ENCODE measurements at places on chromosomes 7 and 10.

GRCh38 chr7:123682690-123683089, 27.0 kb downstream of the LMOD2 start:
- no peak for DNase-seq

GRCh38 chr10:101258179-101258885, 29.1 kb upstream of the LBX1 start:
- DNase-seq = no peak

- DNase-seq = no peak
Measured at GRCh38 chr10:122290334-122290733, 19.2 kb downstream of the BTBD16 start.

GRCh38 chr10:68406815-68407548, at the start of gene RUFY2:
Gene RUFY2, minus strand, starts transcription at chr10:68407277. Its CDS starts 88 bp downstream, at chr10:68407189.
- peak; percentile 61 for DNase-seq

GRCh38 chr7:54249686-54250085, 292.5 kb upstream of the VSTM2A start:
- DNase-seq = no peak

- DNase-seq = peak; percentile 9
Measured at GRCh38 chr7:158394936-158395335, 192.7 kb downstream of the PTPRN2 start.

DNA sequence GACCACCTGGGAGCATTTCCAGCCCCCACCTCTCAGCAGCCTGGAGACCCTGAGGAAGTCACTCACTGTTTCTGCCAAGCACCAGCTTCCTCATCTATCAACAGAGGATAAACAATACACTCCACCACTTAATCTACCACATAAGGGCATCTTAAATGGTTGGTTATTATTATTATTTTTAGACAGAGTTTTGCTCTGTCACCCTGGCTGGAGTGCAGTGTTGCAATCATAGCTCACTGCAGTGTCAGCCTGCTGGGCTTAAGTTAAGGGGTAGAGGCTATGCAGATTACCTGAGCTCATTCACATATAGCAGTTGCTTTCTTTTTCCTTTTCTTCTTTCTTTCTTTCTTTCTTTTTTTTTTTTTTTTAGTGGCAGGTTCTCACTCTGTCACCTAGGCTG, 59.5 kb upstream of the ELN start:
- DNase-seq = no peak

DNA sequence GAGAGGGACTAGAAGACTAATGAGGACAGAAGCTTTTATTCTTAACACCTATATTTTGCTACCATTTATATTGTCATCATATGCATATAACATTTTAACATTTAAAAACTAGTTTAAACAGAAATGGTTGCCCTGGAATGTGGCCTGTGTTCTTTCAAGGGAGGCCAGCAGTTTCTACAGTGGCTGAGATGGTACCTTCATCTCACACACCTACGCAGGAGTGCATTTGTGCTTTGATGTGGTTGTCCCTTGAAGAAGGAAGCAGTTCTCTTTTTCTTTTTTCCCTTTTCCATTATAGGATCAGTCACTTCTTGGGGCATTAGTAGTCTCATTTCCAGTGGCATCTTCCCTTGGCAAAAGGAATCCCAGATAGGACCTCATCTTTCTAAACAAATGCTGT, 38.9 kb downstream of the KIAA1217 start:
- no peak for DNase-seq

- DNase-seq = no peak
Measured at GRCh38 chr7:105267244-105267643, 121.5 kb downstream of the SRPK2 start.

DNA sequence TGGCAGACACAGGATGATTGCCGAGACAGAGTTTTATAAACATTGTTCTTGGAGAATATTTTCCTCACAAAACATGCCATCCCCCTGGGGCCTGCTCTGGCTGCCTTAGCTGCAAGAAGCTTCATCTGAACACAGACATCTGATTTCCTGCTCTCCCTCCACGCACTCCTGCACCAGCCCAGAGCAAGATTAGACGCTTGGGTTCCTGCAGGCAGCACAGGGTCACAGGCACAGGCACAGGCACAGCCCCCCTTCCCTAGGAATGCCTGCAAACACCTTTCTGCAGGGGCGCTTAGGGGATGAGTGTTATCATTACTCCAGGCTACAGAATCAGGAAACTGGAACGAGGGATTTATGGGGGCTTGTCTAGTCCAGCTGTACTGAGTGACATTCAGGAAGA, 450.3 kb downstream of the GRID1 start:
- no peak for DNase-seq

GRCh38 chr7:41065663-41066062, 637.2 kb downstream of the INHBA start:
- DNase-seq = no peak

DNA sequence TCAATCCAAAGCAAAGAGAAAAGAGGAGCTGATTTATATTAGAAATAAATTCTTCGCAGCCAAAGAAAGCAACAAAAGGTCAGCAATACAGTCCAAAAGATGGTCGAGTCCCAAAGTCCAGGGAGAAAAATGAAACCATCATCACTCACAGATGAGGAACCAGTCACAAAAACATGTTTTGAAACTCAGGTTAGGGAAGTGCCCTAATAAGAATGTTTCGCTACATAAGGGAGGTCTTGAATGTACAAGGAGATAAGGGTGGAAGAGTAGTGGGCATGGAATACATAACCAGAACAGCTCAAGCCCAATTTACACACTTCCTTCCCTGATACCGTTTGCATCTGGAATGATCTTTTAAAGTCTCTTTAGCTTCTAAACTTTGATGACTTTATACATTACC, 53.6 kb downstream of the VPS41 start:
- DNase-seq = no peak

DNA sequence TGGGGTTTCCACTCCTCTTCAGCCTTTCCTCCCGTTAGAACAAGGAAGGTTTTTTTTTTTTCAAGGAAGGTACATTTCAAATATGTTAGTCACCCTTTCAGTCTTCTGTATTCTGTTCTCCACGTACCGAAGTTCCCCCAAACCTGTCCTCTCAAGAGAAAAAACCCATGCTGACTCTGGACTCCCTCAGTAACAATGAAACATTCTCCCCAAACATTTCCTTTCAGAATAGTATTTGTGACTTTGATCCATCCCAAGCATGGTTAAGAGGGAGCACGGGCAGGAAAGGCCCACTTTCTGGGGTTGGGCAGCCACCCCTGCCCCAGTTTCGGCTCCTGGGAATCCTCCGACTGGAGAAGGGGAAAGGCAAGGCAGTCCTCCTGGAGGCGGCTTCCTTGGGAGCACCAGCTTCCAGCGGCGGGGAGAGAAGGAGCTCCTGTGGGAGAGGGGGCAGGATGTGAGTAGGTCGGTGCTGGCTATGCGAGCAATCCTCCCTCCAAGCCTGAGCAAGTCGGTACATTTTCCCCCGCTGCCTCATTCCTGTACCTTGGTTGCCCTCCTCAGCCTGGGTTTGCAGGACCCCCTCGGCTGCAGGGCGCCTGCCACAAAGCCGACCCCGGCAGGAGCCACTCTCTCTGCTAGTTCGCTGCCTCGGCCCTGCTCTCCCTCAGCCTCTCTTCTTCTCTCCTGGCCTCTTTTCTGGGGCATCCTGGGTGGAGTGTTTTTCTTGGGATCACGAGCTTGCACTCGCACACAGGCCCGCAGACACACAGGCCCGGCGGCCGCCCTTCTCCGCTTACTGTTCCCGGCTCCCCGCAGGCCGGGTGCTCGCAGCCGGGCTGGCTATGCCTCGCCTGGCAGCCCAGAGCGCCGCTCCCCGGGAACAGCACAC, 2.1 kb upstream of the HOXA1 start:
- no peak for DNase-seq

DNA sequence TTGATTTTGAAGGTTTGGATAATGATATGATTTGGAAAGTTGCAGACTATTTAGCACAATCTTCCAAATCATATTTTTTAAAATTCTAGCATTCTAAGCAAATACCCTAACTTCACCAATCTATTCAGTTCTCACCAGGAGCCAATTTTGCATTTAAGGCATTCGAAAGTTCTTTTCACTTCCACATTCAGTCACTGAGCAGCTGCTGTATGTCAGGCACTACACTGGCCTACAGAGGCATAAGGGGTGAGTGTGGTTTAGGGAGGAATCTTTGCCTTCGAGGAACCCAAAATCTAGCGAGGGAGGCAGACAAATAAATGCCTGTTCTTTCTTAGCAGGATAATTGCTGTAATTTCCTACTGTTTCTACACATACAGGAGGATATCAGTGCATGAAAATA, 10.7 kb upstream of the UCN3 start:
- DNase-seq = no peak

DNA sequence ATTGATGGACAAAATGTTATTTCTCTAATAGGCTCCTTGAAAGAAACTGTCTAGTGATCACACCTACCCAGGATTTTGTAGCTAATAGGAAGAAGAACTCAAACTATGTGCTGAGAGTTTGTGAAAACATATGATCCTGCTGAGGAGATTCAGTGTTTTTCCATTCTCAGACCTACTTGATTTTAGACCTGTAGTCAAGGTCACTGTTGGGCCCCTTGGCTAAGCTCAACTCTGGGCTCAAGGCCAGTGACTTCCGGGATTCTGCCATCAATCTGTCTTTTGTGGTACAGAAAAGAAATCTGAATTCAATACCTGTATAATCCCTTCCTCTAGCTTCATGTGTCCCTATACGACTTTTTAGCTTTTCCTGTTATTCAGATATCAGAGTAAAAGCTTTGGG, 79.7 kb upstream of the FERD3L start:
- no peak for DNase-seq

DNA sequence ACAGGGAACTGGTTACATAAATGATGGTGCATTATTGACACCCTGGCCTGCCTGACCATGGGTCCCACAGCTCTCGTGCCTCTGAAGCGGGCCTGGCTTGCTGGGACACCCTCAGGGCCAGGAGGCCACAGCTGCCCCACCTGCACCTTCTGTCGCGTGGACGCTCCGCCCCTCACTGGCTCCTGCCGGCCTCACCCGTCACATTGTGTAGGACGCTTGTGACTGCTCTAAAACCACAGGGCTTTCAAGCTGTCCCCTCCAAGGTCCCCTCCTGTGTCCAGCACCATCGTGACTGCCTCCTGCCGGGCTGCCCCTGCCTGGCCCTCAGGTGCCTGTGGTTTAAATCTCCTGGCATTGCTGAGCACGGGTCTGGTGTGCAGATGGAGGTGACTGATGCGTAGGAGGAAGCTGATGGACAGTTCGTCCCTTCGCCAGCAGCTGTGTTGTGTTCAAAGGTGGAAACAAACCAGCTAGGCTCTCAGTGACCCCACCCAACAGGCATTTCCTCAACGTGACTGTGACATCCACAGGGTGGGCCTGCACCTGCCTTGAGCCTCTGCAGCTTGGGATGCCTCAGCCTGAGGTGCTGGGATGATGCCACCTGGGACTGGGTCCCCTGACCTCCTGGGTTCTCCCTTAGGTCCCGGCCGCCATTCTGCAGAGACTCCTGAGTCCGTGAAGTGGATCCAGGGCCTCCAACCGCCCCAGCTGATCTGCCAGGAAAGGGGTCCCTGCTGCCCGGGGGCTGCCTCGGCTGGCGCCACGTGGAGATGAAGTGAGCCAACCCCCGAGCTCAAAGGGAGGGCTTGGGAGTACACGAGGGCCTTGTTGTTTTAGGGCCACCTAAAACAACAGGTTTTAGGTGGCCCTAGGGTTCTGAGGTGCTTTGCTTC, 148.5 kb downstream of the WDR37 start:
- DNase-seq = no peak

GRCh38 chr7:106471686-106472440, 187.1 kb upstream of the NAMPT start:
- DNase-seq = no peak

- DNase-seq = no peak
Measured at GRCh38 chr7:42448901-42449300, 211.9 kb upstream of the GLI3 start.

DNA sequence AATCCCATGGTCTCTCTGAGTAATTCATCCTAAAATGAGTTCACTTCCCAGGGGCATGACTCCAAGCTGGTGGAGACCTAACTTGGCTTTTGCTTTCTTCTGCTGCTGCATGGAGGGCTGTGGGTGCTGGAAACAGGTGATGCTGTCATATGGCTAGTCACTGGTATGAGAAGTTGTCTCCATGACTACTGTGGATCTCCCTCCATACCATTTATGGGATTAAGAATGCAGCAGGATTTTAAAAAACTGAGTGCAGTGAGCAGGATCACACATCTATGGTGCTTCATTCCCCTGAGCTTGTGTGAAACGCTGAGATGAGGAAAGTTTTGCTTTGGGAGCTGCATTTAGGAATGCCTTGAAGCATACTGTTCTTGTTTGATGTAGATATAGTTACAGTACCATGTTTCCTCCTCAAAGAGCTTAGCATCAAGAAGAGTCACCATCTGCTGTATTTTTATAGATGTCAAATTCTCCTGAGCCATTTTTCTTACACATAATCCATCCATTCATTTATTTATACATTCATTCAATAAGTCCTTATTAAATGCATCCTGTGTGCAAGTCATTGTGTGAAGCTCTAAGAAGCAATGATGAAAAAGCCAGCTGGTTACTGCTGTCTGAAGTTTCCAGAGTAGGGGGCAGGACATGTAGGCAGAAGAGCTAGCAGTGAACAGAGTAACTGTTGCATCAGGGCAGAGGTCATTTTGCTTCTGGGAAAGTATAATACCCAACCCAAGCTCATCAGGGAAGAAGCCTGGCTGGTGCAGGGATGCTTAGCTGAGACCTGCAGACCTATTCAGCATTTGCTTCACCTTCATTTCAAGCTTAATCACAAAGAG, 534.8 kb downstream of the AUTS2 start:
- no peak for DNase-seq

GRCh38 chr10:124539935-124540641, 78.5 kb downstream of the LHPP start:
- DNase-seq = peak; percentile 46

DNA sequence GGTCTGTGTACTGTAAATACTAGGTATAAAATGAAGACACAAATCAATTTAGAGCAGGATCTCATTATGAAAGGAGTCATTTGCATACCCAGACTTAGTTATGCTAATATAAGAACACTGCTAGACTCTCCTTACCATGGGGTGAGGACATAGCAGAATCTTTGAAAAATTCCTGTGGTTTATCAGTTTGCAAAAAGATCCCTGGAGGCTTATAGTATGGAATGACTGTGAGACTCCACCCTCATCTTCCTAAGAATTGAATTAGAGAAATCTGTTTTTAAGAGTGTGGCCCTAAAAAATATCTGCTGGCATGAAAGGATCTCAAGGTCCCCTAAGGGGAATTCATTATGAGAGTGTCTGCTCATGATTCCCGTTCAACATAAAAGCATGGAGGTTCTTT, 63.2 kb downstream of the WNT2 start:
- DNase-seq = no peak

DNA sequence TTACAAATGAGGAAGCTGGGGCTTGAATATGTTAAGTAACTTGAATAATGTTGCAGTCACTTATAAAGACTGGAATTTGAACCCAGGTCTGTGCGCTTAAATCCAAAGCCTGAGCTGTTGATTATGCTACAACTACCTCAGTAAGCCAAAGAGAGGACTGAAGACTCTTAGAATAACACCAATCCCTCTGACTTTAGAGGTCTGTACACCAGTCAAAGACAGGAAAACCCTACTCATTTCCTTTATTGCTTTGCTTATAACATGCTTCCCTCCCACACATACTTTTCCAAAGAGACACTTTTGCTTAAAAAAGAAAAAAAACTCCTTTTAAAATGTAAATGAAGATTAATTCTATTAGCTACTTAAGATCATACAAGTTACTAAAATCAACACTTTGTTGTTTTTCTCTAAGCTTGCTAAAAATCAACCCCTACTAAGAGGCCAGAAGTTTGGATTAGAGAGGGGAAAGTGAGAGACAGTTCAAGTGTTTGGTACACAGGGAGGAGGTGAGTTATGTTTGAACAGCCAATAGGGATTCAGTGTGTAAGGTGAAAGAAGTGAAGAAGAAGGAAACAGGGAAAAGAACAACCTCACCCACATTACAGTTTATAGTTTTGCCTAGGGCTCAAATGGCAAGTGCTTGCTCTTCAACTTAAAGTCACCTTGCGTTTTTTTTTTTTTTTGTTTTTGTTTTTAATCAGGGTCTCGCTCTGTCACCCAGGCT, 74.8 kb downstream of the MDH2 start:
- no peak for DNase-seq
